Prostate gland (tissue), 2 donors: ENCODE measurements at places on chromosomes 1 and 21. TPM values are rescaled to one million over a fixed set of nuclear protein-coding genes. Genes with fewer than 3 reads are reported as not detected.

GRCh38 chr1:83932281-83932680 is 66.7 kb downstream of the TTLL7 start:
- no peak for DNase-seq

DNA sequence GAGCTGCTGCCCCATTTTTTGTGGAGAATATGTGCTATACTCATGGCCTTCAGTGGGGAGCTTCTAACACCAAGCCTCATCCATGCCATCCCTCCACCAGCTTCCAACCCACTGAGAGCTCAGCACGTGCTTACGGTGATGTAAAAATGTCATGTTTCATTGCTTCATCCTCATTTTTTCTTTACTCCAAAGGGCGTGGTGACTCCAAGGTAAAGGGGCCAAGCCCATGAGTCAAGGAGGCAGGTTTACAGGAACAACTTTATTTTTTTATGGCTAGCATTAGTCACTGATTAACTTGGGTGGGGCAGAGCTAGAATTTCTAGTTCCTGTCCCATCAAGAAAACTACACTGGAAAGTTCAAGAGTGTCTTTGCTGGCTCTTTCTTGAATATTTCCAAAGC is at the start of gene C1orf226:
C1orf226 (plus strand) TSS at position 346 of the 400 bp plus-strand sequence. CDS start 174 bp downstream, outside the sequence.
- DNase-seq = peak; percentile 49

PDE4B gene
- 18.1 TPM for total RNA-seq

TRIM17 gene
- 9.9 TPM for total RNA-seq

GRCh38 chr1:118973531-118974137 is 14.5 kb downstream of the TBX15 start:
- no peak for DNase-seq

LEFTY1 gene
- total RNA-seq = 1.7 TPM

DNA sequence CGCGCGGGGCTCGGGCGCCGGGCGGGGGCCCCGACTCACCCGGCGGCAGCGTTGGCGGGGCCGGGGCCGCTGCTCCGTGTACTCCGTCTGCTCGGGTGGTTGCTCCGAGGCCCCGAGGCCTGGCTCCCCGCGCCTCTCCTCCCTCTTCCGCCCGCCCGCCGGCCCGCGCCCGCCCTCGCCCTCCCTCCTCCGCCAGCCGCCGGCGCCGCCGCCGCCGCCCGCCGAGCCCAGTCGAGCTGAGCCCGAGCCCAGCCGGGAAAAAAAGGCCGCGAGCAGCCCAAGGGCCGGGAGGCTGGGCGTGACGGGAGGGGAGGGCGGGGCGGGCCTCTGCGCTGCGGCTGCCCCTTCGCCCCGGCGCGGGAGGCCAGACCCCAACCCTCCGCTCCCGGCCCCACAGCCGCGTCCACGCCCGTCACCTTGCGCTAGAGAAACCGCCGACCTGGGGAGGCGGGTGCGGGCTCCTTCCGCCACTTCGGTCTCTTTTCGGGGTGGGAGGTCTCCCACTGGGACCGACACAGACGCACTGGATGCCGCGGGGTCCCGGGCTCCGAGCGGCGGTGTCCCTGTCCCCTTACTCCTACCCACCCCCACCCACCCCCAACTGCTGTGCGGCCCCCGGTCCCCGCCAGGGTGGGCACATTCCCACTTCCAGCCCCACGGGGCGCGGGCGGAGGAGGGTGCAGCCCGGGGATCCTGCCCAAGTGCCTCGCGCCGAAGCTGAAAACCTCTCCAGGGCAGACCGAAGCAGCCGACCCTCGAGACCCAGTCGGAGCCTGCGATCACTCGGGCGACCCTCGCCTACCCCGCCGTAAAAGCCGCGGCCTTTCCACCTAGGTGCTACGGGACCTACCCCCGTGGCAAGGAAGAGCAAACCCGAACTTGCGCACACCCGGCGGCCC is at the start of gene CERS2:
CERS2 (minus strand) TSS at position 256 of the 899 bp plus-strand sequence. CDS start 5,745 bp downstream, outside the sequence.
- peak; percentile 77 for DNase-seq

DNA sequence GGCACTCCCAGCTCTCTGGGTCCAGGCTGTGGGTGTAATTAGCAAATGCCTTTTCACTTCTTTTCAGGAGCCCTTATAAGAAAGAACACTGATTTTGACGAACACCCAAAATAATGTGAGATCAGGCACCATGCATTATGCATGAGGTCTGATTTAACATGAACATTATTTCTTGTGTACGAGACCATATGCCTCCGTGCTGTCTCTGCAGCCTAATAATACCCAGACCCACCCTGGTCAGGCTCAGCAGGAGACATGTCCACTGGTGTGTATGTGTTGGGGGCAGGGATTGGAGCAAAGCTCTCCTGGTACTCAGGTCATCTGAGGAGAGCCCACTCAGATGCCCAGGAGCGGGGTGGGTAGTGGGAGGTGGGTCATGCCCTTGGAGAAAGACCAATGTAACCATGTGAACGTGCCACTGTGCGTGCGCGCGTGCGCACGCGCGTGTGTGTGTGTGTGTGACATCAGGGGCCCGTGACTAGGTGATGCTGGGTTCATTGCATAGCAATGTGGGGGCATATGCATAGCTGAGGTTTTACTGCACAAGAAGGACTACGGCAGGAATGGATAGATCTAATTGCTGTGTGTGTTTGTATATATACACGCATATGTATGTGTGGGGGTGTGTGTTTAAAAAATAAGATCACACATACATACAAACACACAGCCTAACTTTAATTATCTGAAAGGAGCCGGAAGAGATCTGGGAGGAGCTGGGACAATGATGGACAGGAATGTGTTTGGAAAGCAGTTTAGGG is 7.1 kb downstream of the POU3F1 start:
- no peak for DNase-seq

TGFB2 gene
- 9.6 TPM for total RNA-seq

- DNase-seq = peak; percentile 28
Observed at GRCh38 chr1:229536982-229537381, 21.5 kb downstream of the ABCB10 start.

DNA sequence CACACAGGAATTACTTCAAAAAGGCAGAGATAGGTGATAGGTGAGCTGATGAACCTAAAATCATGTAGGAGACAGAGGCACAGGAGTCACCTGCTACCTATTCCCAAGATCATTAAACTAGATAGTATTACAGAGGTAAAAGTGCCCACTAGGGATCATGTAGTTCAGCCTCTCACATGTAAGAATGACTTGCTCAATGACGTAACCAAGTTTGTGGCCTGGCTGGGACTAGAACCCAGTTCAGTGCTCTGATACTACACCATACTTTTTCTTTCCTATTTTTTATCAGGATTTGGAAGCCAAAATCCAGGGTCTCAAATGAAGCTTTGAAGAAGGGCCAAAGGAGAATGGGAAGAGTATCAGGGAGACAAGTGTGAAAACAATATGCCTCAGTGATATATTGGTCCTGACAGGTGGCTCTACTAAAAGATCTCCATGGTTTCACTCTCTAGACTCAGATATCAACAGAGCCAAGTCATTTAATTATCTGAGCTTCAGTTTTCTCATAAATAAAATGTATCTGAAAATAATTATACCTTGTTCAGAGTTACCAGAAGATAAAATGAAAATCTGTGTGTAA is 87.3 kb upstream of the SLFNL1 start:
- DNase-seq = no peak
